Mesendoderm (in vitro differentiated cells): ENCODE measurements at places on chromosomes 11 and 22.

DNA sequence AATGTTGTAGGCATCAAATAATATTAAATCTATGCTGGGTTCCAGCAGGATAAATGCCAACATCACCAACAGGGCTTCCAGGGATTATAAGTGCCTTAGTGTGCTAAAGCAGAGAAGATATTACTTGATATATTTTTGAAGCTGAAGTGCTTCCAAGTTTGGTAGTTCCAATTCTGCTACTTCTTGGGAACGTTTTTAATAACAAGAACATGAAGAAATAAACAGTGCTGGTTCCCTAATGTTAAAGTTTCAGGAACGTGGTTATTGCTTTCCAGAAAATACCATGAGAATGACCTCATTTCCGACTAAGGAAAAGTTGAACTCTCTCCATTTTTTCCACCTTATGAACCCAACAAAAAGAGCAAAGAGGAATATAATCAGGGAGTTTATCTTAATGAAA lies 4.6 kb upstream of the RNF185 start:
- no peak for DNase-seq

DNA sequence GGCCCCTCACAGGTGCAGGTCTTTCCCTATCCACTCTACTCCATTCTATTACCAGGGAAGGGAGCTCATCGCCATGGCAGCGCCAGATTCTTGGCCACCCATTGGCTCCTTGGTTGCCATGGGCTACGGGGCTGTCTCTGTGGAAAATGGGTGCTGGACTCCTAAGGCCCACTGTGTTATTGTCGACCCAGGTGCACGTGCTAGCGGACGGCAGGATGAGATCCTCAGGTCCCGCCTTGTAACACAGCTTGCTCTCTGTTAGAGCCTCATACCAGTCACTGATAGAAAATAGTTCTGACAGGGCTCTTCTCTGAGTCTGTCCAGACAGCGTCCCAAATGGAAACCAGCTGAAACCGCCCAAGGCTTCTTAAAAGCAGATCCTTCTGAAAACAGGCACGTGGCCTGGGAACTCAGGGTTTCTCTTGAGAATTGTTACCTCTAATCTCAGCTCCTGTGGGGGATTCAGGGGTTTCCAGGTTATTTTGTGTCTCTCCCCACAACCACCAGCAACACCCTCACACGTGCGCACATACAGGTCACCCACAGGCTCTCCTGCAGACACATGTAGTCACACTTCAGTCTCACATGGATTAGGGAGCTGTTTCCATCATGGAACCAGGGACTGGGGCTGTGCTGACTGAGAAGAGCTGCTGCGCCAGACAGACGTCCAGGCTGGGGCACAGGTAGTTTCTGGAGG lies 1.5 kb downstream of the TUB start:
- peak; percentile 67 for DNase-seq

DNA sequence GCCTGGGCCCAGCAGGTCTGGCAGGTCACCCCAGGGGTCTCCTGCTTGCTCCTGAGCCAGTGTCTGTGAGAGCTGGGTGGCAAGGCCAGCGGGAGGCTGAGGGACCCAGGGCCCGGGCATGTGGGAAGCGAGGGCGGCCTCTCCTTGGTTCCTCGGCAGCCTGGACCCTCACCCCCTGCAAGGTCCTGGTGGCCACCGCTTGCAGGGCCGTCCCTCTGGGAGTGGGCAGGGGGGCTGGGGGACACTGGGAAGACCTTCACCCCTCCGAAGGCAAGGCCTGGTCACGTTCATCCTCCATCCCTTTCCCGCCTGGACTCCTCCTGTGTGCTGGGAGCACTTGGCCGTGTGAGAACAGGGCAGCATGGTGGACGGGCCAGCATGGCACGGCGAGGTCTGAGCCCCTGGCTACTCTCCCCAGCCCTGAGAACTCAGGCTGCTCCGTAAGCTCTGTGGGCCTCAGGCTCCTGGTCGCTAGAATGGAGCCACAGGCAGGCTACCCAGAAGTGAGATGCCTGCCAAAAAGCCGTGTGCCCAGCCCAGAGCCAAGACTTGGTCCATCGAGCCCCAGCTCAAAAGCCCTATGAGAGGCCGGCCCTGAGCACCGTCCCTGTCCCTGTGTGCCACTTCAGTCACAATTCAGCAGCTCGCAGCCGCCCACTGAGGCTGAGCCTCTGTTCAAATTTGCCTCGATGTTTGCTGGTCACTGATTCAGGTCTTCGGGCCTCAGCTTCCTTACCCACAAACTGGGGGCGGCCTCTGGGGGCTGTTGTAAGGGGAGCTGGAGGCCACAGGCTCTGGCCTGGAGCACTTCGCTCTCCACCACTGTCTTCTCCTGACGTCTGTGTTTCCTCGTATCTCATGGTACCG lies 45.0 kb downstream of the IGLL1 start:
- DNase-seq: no peak

- no peak for DNase-seq
Observed at GRCh38 chr11:114025329-114025907, 34.1 kb upstream of the ZBTB16 start.

DNA sequence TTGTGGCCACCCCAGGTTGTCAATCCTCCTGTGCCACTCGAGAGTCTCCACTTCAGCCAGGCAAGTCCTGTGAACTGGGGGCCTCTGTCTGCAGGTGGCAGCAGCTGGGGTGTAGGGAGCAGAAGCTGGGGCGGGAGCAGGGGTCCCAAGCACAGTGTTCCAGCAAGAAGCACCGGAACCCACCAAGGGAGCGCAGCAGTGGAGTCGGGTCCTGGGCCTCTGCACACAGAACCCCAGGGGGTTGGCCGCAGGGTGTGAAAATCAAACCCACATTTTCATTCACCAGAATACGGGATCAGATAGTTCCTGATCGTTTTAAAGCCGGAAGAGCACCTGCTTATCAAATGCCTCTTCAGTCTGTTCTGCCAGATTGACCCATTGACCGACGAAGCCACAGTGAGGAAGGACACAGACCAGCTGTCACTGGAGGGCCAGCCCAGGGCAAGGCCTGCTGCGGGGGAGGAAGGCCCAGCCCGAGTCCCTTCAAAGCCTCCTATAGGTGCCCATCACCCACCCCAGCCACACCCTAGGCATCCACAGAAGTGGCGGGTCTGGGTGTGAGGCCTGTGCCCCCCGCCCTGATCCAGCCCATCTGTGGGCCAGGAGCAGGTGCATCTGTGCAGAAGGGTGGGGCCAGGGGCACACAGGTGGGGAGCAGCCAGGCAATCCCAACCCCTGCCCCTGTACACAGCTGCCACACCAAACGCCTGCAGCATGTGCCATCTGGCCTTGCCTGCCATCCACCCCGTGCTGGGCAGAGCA lies 34.1 kb downstream of the RSPH14 start:
- DNase-seq: no peak

GRCh38 chr11:119368121-119369034 lies 13.1 kb downstream of the USP2 start:
- no peak for DNase-seq

DNA sequence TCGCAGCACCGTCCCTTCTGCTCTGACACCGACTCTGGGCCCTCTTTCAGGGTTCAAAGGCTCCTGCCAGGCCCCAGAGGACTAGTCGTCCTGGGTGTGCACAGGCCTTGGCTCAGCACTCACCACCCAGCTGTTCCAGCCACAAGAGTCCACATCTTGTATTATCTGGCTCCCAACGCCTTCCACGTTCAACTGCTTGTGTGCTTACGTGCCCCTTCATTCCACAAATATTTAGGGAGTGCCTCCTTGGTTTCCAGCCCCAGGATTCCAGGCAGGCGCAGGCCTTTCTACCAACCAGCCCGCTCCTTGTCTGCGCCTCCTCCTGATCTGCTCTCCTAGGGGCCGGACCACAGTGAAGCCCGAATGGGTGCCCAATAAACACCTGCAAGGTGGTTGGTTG lies 70.9 kb downstream of the SCUBE1 start:
- no peak for DNase-seq

DNA sequence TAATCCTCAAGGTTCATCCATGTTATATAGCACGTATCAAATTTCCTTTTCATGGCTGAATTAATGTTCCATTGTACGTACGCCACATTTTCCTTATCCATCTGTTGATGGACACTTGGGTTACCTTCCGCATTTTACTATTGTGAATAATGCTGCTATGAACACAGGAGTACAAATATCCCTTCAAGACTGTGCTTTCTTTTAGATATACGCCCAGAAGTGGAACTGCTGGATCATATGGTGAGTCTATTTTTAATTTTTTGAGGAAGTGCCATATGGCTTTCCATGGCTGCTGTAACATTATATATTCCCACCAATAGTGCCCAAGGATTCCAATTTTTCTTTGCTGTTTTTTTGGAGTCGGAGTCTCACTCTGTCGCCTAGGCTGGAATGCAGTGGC lies 6.0 kb downstream of the MRPL40 start:
- DNase-seq: no peak

DNA sequence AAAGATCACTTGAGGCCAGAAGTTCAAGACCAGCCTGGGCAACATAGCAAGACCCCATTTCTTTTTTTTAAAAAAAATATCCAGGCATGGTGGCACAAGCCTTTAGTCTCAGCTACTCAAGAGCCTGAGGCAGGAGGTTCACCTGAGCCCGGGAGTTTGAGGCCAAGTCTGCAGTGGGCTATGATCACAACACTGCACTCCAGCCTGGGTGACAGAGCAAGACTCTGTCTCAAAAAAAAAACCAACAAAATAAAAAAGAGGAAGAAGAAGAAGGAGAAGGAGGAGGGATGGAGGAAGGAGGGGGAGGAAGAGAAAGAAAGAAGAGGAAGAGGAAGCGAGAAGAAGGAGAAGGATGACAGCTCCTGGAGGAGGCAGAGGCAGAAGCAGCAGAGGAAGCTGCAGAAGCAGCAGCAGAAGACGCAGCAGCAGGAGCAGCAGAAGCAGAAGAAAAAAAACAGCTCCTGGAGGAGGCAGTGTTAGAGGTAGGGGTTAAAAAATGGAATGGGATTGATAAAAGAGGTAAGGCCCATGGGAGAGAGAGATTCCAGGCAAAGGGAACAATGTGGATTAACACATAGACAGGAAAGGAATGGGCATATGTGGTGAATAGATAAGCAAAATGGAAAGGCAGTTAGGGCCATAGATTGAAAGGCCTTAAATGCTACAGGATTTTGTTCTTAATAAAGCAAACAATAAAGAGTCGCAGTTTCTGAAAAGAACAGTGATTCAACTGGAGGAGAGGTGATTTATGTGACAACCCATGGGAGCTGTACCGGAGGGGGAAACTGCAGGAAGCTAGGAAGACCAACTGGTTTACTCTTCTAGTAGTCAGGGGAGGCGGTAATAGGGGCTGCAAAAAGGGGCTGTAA lies 10.9 kb downstream of the PRCP start:
- peak; percentile 78 for DNase-seq

DNA sequence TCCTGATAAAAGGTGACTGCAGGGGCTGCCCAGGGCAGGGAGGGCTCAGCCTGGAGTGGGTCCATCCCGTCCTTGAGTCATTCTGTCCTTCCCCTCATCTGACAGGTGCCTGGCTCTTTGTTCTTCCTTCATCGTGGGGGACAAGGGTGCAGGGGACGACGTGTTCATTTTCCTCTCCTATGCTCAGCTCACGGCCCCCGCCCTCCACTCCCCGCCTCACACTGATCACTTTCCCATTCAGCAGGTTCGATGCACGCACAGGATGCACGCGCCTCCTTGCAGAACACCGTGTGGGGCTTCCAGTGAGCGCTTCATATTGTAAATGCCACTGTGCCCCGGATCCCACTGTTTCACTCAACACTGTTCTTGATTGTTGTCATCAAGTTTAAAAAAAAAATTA lies 32.7 kb upstream of the SHANK2 start:
- DNase-seq: no peak
